M059J (cell line): ENCODE measurements at places on chromosomes 1 and 21.
A peak's percentile ranks its signal among the peaks of the same experiment; 100 is the strongest.

- no peak for DNase-seq
Measured at GRCh38 chr1:152519851-152520250, 5.6 kb downstream of the CRCT1 start.

DNA sequence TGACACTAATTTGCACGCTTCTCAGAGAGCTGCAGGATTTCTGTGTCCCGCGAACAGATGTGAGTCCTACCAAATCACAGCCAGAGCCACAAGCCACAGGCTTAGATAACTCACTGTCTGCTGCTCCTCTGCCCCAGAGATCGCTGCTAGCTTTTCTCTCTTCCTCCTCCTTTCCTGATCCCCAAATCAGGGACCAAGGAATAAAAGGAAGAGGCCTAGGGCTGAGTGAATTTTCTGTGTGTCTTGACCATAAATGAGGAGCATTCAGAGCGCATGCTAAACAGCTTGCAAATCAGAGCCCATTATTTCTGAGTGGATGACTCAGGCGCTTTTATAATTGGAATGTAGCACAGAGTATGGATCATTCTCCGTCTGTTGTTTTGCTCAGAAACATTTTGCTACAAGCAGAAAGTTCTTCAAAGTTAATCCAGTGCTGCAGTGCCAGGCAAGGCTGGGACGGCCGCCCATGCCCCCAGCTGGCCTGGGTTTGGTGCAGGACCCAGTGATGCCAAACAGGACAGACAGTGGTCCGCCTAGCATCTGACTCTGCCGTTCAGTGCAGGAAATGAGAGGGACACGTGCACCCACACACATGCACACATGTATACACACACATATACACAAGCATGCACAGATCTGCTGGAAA is 38.2 kb downstream of the KCNAB2 start:
- no peak for DNase-seq

DNA sequence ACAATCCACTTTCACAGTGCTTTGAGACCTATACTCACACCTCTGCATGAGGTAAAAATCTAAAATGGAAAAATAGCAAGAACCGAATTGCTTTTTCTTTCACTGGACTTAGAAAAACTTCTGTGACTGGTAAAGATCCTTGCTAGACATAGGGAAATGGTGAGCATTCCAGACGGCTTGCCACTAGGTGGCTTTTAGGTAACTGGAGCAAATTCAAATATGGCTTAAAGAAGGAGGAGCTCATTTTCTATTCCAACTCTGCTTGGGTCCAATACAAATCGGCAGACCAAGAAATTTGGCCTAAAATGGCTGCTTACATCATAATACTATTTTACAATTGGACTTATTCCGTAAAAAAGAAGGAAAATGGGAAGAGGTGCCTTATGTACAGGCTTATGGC is 977.9 kb downstream of the ADGRL2 start:
- DNase-seq = peak; percentile 34

DNA sequence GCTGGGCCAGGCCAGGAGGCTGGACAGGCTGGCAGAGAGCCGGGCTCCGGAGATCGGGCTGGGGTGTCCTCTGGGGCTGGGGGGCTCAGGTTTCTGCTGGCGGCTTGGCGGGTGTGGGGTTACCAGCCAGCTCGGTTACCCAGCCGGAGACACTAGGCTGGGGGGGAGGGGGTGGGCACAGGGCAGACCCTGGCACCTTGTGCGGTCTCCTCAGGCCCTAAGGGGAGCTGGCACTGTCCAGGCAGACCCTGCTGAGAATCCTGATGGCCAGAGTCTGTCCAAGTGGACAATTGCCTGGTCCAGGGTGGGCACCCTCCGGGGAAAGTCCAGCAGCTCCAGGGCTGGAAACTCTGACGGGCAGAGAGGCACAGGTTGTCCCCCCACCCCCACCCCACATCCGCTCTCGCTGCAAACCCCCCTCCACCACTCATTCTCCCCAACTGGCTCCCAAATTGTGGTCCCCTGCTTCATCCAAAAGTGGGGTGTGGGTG is 6.7 kb downstream of the ZBTB7B start:
- no peak for DNase-seq

DNA sequence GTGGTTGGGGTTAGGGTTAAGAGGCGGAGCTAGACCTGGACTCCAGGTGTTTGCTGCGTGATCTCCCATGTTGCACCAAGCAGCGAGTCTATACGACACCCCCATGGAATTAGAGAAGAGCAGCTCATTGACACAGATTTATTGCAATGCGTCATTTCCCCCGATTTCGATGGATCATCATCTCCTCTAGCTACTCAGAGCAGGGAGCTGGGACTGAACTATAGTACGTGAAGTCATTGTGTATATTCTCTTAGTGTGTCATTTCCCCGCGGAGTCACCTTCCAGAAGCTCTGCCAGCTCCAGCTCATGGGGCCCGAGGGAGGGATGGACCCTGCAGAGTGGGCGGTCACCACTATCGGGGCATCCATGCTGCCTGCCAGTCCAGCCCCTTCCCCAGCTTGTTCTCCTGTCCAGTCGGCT is 7.5 kb upstream of the C2CD2 start:
- peak; percentile 53 for DNase-seq

- peak; percentile 67 for DNase-seq
Measured at GRCh38 chr1:111742938-111743549, 3.8 kb upstream of the INKA2 start.

DNA sequence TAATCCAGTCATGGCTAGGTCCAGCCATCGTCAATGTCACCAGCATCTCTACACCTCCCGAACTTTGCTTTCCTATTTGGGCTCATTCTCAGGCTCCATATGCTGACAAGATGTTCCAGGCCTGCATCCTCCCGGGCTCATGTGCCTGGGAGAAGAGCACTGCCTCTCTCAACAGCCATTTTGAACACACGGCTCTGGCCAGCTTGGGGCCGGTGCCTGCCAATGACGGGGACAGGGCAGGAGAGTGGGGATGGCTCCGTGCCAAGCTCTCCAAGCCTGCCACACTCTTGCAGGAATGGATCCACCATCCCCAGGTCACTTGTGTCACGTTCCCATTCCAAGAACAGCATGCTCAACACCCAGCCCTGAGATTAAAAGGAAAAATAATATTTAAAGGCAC is 61.4 kb upstream of the PAX7 start:
- DNase-seq = no peak

GRCh38 chr1:234776876-234777855 is 167.2 kb upstream of the IRF2BP2 start:
- DNase-seq = no peak

GRCh38 chr1:1086911-1087341 is 12.8 kb upstream of the RNF223 start:
- no peak for DNase-seq

- DNase-seq = no peak
Measured at GRCh38 chr21:25772686-25773085, 37.9 kb downstream of the GABPA start.

DNA sequence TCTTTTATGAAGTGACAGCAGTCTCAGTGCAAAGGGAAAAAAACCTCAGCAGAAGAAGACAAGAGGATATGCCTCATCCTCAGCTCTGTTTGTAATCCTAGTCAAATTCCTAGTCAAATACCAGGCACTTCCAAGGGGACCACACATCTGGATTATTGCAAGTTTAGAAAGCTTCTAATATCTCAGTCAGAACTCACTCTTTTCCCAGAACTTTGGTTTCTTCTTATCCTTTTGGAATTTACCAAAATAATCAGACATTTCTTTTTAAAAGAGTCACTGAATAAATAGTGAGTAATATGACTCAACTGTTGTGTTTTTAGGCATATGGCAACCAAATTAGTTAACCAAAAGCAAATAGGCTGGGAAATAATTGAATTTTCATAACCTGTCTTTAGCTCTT is 47.8 kb downstream of the PRRX1 start:
- peak; percentile 64 for DNase-seq

DNA sequence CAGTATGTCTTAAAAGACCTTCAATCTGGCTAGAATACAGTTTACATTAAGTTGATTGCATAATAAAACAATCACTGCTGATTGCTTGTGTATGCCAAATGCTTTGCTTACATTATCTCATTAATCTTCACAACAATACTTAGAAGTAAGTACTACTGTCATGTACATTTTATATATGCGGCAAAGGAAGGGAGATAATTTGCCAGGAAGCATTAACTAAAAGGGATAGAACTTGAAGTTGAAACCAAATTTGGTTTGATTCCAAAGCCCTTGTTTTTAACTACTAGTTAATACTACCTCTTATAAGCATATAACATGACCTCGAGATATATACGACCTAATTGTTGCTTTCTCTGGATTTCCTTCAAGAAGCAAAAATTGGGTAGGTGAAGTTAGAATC is 155.8 kb downstream of the NTMT2 start:
- DNase-seq = no peak

DNA sequence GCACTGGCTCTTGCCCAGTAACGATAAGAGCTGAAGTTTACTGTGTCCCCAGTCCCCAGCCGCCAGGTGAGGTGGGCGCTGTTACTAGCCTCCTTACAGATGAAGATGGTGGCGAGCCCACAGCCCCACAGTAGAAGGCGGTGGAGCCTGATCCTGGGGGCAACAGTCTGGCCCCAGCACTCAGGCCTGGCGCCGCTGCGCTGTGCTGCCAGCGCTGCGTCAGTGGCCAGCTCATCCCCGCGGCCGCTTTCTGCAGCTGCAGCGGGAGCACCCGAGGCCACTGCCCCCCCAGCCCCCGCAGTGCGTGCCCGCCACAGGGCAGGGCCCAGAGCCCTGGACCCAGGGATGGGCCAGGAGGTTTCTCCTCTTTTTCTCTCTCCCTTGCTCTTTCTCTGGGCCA is 13.3 kb downstream of the H6PD start:
- peak; percentile 35 for DNase-seq

DNA sequence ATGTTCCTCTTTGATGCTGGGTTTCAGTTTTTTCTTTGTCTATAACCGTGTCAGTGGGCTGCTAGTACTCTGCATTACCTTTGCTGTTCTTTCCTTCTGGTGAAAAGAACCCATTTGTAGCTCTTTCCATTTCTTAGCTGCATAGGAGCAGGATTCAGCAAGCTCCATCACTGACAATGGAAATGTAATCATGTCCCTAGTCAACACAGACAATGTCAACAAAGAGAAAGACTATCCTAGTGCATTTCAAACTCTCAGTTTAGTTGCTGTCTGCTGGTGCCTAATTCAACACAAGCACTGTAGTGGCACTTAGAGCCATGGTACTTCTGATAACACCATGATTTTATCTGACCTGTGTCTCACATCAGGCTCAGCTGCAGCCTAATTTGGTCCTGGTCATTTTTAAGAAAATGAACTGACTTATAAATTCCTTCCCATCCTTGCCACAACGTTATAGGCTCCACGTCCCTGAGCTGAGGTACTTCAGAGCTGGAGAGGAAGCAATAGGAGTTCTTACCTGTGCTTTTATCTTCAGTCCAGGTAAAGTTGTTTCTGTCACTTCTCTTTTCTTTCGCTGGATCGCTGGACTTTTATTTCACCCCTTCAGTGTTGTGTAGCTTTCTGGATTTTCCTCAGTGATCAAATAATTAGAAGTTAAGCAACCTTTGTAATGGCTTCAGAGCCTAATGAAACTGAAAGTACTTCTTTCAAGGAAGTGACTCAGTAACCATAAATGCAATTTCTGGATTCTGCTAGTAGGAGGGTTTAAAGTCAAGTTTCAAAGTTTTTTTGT is at the start of gene GBP3:
TSS of gene GBP3 (minus strand) at position 700 of the 793 bp plus-strand sequence. CDS start 2,145 bp downstream, outside the sequence.
- peak; percentile 81 for DNase-seq

DNA sequence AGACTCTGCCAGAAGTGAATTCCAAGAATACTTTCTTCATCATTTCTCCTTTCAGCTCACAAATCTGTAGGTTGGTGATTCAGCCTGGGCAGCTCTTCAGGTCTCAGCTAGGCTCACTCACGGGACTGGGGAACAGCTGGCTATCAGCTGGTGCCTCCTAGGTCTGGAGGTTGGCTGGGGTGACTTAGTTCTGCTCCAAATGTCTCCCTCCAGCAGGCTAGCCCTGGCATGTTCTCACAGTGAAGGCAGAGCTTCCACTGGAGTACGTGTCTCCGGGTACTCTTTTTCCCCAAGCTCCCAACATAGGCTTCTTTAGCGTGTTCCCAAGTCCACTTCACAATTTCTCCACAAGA is 12.5 kb upstream of the VAMP4 start:
- peak; percentile 31 for DNase-seq

- DNase-seq = peak; percentile 97
Measured at GRCh38 chr21:34887725-34888568, 161.2 kb downstream of the RUNX1 start.

DNA sequence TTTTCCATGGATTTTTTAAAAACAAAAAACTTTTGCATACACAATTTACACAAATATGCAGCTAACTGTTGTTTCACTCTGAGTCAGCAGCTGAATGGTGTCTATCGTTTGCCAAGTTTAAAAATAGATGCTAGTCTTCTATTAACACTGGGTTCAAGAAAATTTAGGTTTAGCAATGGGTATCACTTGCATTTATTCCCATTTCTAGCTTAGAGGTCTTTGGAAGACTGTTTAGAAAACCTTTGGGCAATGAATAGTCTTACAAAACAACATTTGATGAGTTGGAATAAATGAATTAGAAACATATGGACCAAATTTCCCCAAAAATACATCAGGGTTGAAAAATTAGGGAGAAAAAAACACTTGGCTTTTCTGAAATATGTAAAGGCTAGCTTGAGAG is 165.8 kb downstream of the LYPLAL1 start:
- no peak for DNase-seq

DNA sequence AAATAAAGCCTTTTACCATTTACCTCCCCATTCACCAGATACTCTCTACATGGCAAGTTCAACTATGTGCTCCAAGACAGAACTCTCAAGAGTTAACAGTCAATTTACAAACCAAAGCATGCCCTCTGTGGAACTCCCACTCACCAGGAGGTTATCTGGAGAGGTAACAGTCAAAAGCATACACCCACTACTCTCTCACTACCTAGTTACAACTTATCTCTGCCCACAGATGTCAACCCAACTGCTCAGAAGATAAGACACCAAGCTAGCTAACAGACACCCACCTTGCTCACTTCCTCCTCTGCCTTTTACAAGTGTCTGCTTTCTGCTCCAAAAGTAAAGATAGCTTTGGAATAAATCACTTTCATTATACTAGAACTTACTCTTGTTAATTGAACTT is 131.0 kb downstream of the TRIM33 start:
- no peak for DNase-seq

DNA sequence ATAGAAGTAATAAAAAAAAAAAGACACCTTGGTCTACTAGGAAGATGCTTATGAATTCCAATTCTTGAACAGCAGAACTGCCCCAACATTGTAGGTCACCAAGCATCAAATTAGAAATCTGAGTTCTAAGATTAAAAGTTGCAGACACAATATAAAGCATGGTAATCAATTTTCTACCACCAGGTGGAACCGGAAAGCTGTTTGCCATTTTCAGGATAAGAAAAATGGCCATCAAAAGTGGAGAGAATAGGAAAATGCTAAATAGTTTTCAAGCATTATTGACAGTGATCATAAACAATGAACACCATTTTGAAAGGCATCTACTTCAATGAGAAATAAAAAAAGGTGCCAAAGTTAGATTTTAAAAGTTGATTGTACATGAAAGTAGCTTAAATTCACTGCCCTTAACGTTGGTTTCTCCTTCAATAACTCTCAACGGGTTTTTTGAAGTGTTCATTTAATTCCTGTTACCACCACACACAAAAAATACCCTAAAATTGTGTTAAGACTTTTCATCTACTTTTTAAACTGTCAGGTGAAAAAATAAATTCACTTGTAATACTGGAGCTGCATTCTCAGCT is 252.9 kb downstream of the KCNT2 start:
- DNase-seq = peak; percentile 42

GRCh38 chr1:206833106-206833680 is 32.2 kb upstream of the IL20 start:
- no peak for DNase-seq

- DNase-seq = no peak
Measured at GRCh38 chr1:95388031-95388430, 154.0 kb downstream of the RWDD3 start.
